Type B pancreatic cell (in vitro differentiated cells): ENCODE measurements at places on chromosomes 13 and 19. TPM values are rescaled to one million over a fixed set of nuclear protein-coding genes. Genes with fewer than 3 reads are reported as not detected.

- DNase-seq = no peak
Observed at GRCh38 chr19:24065243-24065642, 21.7 kb upstream of the ZNF254 start.

FFAR1 gene
- total RNA-seq = 2.1 and 2.7 TPM in 2 replicates

DNA sequence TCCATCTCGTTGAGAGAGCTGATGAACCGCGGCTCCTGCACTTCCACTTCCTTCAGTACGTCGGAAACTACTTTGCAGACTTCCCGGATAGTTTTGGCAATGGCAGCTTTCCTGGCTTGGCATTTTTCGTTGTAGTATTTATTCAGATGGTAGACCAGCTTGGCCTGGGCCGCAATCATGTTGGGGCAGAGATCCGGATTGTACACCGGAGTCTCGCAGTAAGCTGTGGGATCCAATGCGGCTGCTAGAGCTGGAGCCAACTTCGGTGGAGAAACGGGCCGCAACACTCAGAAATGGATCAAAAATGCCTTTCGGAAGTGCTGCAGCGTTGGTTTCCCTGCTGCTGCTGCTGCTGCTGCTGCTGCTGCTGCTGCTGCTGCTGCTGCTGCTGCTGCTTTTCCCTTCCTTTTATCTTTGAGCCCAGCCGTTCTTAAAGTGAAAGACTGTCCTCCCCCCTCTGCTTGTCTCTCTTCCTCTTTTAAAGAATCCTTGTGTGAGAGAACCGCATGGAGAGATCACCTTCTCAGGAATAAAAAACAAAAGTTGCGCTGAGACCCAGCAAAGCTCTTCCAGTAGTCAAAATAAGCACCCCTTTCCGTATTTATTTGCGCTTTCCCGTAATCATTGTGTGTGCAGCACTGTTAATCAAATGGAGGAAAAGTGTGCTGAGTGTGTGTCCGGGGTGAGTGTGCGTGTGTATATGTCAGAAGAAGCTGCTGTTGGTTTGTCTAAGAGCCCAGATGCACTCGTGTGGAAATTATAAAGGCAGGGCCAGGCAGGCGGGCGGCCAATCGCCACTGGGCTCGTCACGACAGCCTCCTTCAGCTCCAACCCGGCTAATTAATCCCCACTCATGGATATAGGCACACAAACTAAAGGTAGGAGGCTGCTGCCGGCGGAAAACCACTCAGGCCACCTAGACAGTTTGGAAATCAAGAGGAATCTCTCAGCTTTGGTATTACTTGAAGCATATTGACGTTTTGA is at the start of gene MAB21L1:
MAB21L1 (minus strand) TSS at position 730 of the 984 bp plus-strand sequence; CDS start at position 179, 551 bp downstream.
- DNase-seq = no peak

PRODH2 gene
- total RNA-seq = 11.5 and 20.6 TPM in 2 replicates

PGLYRP2 gene
- total RNA-seq = not detected in 2 replicates

- DNase-seq = no peak
Observed at GRCh38 chr13:71068041-71068440, 799.0 kb downstream of the DACH1 start.

SOX1 gene
- 0.17 and 1.3 TPM in 2 replicates for total RNA-seq

- no peak for DNase-seq
Observed at GRCh38 chr19:42286349-42287016, 15.4 kb upstream of the PRR19 start.

DNA sequence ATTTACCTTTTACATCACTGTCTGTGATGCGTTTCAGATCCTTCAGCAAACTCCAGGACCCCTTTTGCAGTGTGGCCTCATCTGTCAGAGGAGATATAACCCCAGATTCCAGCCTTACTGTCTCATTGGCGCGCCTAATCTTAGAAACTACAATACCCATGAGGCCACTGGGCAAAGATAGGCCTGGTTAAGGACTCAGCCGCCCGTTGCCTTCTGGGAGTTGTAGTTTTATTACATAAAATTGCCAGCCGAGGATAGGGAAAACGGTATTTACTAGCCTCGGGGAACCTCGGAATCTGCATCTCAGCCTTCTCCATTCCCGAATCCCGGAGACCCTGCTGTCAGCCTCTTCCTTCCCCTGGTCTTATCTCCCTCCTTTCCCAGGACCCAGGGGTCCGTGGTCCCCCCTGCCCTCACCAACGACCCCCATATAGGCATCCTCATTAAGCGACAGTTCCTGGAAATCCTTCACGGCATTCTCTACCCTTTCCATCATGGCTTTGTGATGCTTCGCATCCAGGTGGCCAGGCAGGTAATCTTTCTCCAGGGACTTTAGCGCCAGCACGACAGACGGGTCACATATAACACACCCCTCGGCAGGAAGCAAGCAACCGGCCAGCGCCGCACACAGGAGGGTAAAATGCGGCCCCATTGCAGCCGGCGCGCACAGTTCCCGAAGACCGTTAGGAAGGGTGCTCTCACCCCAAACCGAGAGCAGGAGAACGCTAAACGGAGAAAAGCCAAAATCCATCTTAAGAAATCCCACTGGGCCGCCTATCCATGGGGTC is 1.3 kb downstream of the IZUMO1 start:
- no peak for DNase-seq

SPACA4 gene
- total RNA-seq = not detected in 2 replicates

USP12 gene
- total RNA-seq = 17.3 and 19.1 TPM in 2 replicates

GRCh38 chr13:106478116-106478515 is 57.3 kb downstream of the EFNB2 start:
- no peak for DNase-seq

NRTN gene
- 2.8 and 5.4 TPM in 2 replicates for total RNA-seq

MBD3L4 gene
- not detected in 2 replicates for total RNA-seq
